ENCODE measurements at places on chromosomes 16 and 17.

GRCh38 chr16:83802554-83803205 is 5.1 kb upstream of the HSBP1 start:
- no peak for DNase-seq

DNA sequence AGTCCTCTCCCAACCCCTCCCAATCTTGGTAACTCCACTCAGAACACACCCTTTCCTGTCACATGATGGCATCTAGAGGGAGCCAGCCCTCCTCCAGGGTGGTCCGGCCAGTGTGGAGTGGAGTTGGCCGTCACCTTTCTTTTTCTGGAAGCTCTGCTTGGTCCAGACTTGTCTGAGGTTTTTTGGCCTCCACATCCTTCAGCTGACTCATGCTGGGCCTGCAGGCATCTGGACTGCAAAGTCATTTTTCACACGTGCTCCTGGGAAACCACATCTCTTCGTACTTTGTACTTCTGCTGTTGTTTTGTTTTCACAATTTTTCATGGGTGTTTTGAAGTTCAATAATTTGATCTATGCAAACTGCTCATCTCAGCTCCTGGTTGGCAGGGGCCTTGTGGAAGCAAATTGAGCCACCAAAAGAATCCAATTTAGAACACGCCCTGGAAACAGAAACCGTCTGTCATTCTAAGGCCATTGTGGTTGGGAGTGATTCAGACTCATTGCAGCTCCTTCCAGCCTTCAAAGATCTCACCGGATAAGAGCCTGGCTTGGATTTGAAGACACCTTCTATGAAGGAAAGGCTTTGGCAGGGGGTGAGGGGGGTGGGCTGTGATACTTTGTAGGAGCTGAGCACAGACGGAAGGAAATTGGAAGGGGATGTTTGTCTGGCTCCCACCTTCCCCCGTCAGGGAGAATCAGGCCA is 42.4 kb upstream of the NF1 start:
- no peak for DNase-seq

GRCh38 chr16:73912850-73913249 is 383.8 kb upstream of the PSMD7 start:
- DNase-seq, result no peak

DNA sequence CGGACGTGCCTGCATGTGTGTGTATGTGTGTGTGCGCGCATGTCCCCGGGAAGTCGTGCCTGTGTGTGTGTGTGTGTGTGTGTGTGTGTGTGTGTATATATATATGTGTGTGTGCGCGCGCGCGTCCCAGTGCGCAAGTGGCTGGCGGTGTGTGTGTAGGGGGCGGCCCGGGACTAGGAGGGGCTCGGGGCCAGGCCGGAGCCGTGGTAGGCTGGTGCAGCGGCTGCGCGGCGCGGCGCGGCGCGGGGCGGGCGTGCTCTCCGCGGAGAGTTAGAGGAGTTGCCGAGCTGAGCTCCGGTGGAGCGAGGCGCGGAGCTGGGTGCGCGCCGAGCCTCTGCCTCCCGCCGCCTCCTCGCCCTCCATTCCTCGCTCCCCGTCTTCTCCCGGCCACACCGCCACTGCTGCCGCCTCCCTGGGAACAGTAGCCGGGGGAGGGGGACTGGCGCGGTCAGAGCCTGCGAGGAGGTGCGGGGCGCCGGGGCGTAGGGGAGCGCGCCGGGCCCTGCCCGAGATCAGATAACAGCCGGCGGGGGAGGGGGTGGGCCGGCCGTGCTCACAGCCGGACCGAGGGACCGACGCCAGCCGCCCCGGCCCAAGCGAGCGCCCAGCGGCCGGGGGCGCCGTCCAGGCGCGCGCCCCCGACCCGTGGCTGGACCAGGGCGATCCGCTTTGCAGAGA is at the start of gene KCNJ12:
TSS of gene KCNJ12 (plus strand) at position 277 of the 678 bp plus-strand sequence. CDS start 38,986 bp downstream, outside the sequence.
- DNase-seq, result no peak

GRCh38 chr17:45828171-45828570 is 16.5 kb upstream of the SPPL2C start:
- no peak for DNase-seq

DNA sequence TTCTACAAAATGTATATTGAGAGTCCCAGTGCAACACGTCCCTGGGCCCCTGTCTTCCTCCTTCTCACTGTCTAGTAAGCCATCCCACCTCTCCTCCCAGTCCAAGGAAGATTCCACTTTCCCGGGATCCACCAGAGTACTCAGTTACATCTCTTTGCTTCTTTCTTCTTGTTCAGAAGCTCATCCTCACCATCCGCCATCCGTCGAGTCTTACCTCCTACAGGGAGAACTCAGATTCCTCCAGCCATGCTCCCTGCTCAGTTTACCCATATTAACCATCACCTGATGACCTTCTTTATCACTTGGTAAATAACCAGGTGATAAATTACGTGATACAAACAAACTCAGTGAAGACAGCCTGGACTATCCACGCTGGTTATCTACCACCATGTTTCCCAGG is 57.1 kb downstream of the CYTH1 start:
- DNase-seq, result no peak

- DNase-seq, result no peak
Measured at GRCh38 chr16:58615280-58615679, 14.3 kb downstream of the CNOT1 start.

- no peak for DNase-seq
Measured at GRCh38 chr17:59160157-59161025, 4.8 kb downstream of the PRR11 start.

- no peak for DNase-seq
Measured at GRCh38 chr17:17044846-17045561, 2.7 kb downstream of the MPRIP start.
